ENCODE measurements at places on chromosomes 3 and 15.

DNA sequence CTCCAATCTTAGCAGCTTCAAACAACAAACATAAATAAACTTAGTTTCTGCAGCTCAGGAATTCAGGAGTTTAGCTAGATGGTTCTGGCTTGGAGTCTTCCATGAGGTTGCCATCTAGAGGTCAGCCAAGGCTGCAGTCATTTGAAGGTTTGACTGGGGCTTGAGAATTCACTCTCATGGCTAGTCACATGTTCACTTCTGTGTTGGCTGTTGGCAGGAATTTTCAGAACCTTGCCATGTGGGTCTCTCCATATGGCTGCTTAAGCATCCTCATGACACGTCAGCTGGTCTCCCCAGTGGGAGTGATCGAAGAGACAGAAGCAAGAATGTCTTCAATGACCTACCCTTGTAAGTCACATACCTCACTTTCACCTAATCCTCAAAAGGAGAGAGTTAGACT lies 269.2 kb upstream of the CNTN3 start:
- DNase-seq: peak; percentile 4

- no peak for DNase-seq
Observed at GRCh38 chr15:64144565-64145281, 6.8 kb upstream of the SNX22 start.

DNA sequence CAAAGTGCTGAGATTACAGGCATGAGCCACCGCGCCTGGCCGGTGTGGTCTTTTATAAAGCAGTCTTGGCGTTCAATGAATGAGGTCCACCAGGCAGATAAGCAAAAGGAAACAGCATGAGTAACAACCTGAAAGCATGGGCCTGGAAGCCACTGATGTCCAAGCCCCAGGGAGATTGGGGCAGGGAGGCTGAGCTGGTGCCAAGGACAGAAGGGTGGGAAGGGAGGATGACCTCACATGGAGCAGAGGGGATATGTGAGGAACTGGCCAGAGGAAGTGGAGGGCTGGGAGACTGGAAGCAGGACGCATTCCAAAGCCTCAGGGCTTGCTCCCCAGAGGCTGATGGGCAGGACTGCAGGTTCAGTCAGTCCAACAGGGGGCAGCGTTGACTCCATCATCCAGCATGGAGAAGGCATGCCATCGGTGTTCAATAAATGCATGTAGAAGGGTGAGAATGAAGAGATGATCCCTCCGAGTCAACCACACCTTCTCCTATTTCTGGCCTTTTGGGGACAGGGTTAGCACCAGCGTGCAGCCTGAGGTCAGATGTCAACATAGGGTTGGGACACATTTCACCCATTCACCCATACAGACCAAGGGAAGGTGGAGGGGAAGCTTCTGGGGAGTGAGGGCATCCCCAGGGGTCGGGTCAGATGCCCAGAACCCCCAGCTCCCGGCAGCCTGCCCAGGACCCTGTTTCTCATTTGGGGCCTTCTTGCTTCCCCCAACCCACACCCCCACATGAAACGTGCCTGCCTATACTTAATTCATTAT lies 14.8 kb downstream of the MYL3 start:
- DNase-seq: no peak

DNA sequence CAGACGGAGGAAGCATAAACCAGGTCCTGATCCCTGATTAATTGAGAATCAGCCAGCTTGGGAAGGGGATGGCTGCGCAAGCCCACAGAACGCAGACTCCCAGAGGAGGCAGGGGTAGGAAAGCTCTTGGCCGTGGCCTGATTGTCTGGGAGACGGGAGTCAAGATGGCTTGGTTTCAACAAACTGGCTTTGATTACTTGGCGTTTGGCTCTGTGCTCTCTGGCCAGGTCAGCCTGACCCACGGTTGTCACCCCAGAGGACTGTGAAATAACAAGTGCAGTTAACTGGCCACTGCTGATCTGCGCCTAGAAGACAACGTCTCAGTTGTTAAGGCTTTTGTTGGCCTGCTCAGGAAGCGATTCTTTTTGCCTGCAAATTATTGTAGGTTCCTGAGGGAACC lies 387.0 kb upstream of the PROK2 start:
- no peak for DNase-seq

GRCh38 chr3:53131096-53131495 lies 861 bp upstream of the RFT1 start:
- no peak for DNase-seq

GRCh38 chr3:51888463-51889105 lies 13.2 kb upstream of the IQCF5 start:
- DNase-seq: no peak

- peak; percentile 34 for DNase-seq
Observed at GRCh38 chr3:46946856-46947545, 29.5 kb downstream of the CCDC12 start.

DNA sequence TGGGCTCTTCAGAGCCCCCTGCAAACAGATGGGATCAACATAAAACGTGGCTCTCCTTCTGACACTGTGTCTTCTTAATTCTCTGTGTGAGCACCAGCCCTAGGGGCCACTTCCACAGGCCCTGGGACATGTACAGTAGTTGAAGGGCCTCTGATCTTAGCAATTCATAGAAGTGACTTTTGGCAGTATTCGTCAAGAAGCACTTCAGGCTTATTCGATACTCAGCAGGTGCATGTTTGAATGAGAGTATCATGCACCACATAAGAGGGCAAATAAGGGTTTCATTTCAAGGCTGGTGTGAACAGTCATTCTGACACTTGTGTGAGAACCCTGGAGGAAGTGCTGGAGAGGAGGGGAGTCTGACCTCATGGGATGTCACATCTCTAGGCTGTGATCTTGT lies 113.9 kb downstream of the GABRG3 start:
- DNase-seq: no peak

GRCh38 chr3:72393455-72393854 lies 454.8 kb downstream of the SHQ1 start:
- DNase-seq: no peak

DNA sequence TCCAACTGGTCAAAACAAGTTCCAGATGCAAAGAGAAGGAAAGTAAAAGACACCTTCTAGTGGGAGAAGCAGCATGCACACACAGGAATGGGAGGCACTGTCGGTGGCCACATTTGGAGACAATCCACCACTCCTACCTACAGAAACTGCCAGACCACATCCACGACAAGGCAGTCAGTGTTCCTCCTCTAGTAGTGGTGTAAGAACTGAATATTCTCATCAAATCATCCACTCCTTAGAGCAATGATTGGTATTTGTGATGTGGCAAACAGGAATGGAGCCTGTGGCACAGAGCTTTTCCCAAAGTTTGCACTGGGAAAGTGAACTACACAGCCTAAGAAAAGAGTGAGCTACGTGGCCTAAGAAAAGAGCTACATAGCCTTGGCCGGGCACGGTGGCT lies 5.1 kb upstream of the SPINT1 start:
- DNase-seq: no peak

GRCh38 chr3:76212679-76213078 lies 427.3 kb upstream of the ZNF717 start:
- DNase-seq: no peak

DNA sequence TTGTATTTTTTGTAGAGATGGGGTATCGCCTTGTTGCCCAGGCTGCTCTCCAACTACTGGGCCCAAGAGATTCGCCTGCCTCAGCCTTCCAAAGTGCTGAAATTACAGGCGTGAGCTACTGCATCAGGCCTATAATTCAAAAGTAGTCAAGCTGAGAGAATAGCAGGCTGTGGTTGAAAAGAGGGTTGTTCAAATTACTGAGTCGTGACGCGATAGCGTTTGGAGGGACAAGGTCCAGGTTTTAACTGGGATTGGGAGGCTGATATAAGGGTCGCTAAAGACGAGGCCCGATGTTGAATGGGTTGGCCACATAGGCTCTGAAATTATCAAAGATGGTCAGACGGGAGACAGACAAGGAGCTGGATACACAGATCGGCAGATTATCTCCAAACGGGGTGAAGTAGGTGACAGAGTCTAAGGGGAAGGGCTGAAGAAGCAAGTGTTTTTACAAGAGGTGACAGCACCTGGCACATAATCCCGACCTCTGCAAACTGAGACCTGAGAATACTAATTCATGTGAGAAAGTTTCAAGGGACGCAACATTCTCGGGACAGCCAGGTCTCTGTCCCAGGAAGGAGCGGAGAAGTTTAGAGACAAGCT lies 759 bp upstream of the ARID3B start:
- no peak for DNase-seq

GRCh38 chr3:127835993-127836882 lies 13.9 kb upstream of the MGLL start:
- DNase-seq: no peak

GRCh38 chr3:53083521-53083920 lies 37.6 kb upstream of the SFMBT1 start:
- no peak for DNase-seq

DNA sequence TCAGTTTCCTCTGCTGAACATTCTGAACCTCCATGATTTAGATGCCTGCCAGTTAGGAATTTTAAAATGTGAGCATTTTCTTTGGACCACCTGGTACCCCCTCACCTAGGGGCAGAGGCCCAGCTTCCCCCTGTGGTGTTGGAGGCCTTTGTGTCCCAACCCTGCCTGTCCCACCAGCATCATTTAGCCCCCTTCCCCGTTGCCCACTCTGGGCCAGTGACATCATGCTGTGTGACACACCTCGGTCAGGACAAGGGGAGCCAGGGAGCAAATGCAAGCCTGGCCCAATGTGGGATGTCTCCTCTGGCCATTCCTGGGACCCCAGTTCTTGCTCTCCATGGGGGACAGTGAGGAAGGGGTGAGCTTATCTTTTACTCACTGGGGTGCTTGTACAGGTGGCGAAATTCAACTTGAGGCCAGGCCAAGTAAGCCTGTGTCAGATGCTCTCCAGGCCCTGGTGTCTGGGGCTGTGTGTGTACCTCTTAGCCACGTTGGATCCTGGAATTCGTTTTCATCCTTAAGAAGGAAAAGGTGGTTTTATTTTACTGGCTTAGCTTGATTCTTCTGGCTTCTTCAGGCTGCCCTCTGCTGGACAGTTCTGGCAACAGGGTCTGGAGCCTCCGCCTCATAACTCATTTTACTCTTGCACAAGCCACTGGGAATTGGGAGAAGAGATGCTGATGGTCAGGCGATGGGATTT lies 49.7 kb upstream of the MYZAP start:
- DNase-seq: peak; percentile 74

- peak; percentile 83 for DNase-seq
Observed at GRCh38 chr15:71572452-71573053, 237.8 kb upstream of the NR2E3 start.

DNA sequence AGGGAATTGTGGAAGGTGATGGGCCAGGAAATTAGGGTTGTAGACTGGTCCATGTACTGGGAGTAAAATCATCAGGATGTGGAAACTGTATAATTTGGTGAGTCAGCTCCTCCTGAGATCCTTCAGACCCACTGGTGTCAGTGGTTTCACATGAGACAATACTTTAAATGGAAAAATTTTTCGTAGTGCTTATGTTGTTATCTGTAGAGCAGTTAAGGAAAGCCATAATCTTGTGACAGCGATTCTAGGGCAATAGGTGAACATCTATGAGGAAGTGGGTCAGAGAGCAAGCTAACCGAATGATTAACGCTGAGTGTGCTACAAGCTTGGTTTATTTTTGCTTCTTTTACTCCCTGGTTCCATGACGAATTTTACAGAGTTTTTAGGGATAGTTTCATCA lies 200.6 kb downstream of the CADM2 start:
- DNase-seq: peak; percentile 13

- DNase-seq: peak; percentile 44
Observed at GRCh38 chr15:52331490-52332240, 36.1 kb upstream of the MYO5C start.

GRCh38 chr3:189845069-189845468 lies 213.9 kb downstream of the TP63 start:
- DNase-seq: no peak
